ENCODE measurements at places on chromosomes 5 and 9.

DNA sequence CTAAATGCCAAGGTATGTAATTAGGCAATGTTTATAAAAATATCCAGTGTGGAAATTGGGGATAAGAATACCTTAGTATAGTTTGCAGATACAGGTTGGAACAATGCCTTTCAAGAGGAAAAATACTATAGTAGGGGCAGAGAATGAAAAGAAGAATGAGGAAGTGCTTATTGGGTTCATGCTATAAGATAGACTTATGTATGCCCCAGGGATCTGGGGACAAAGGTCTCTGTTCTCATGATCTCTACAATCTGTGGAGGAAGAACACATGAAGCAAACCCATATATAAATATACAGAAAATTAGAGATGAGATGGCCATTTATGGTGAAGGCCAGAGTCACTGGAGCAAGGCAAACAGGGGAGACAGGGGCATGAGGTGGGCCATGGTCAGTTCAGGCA is 106.5 kb upstream of the DAB2 start:
- no peak for DNase-seq

DNA sequence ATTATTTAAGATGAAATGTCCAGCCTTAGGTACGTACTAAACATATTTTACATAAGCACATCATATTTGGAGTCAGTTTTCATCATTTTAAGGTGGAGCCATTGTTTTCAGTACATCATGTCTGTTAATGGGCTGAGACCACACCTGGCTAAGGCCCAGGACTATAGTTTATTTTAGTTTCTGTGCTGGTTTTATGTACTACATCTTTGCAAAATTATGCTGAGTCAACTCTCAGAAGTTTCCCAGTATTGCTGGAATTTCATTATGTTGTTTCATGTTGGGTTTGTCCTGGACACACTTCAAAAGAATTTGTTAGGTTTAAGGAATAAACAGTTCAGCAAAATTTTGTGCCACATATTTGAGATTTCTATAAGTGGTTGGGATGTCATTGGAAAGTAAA is 171.2 kb downstream of the CCDC171 start:
- DNase-seq, result no peak

DNA sequence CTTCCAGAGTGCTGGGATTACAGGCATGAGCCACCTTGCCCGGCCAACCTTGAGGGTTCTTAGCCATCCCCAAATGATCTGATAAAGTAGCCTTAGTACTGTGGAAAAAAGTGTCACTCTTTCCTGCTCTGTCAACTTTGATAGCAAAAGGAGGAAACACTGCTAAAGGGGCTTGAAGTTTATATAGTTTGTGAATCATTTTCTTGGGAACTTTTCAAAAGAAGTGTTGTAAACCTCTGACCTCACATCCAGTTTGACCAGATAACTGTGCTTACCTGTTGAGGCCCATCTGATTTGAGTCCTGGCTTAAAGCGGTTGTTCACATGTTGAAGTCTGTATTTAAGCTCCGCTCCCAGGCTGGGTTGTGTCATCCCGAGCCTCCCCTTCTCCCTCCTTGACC is 303.3 kb downstream of the DOCK8 start:
- no peak for DNase-seq

DNA sequence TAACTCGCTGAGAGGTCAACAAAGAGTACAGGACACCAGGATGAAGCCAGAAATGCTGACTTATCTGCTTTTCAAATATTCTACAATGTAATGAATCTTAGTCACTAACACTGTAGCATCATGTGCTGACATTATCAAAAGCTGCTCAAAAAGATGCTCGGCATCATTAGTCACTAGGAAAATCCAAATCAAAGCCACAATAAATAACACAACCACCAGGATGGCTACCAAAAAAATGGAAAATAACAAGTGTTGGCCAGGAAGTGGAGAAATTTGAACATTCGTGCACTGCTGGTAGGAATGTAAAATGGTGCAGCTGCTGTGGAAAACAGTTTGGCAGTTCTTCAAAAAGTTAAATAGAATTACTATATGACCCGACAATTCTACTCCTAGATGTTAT is 269.1 kb downstream of the GLIS3 start:
- no peak for DNase-seq

DNA sequence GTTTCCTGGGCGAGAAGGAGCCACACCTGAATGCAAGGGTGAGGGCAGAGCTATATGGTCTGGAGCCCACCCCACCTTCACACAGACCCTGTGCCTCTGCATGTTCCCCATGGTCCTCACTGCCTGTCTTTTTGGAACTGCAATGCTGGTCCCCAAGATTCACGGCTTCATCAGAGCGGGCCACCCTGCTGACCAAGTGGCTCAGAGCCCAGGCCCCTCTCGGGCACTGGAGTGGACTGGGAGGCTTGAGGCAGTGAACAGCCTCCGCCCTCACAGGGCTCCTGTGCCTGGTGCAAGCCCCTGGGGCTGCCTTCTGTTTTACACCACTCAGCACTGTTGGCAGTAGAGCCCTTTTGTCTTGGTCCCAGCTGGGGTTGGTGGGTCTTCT is 143.2 kb downstream of the CACNA1B start:
- no peak for DNase-seq

DNA sequence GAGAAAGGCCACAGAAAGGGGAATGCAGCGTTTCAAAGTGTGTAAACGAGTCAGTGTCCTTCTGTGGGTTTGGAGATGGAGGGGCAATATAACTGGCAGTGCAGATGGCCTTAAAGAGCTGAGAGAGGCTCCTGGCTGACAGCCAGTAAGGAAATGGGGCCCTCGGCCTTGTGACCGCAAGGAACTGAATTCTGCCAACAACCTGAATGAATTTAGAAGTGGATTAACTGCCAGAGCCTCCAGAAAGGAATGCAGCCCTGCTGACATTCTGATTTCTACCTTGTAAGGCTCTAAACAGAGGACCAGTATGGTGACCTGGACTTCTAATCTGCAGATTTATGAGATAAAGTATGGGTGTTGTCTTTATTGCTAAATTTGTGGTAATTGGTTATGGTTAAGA is 17.5 kb upstream of the NREP start:
- DNase-seq, result no peak

- DNase-seq, result no peak
Observed at GRCh38 chr9:82923912-82924605, 138.9 kb downstream of the RASEF start.

GRCh38 chr5:59592101-59592500 is 301.4 kb downstream of the PDE4D start:
- DNase-seq, result no peak

- no peak for DNase-seq
Observed at GRCh38 chr5:92769978-92770377, 811.0 kb downstream of the NR2F1-AS1 start.

DNA sequence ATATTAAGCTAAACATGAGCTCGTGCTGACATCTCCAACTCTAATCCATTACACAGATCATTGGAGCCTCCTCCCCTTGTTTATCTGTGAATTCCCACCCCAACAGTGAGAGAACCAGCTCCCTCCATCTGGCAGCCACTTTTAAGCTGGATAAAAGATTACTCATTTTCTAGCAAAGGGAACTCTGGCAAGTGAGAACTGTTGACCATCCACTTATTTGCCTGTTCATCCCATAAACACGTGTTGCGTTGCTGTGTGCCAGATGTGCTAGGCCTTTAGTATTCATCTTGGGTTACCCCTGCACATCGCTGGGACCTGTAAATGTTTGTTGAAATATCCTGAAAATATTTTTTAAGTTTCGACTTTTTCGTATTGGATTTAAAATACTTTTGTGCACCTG is 2.4 kb upstream of the TOR1A start:
- no peak for DNase-seq

GRCh38 chr5:172692981-172693380 is 51.9 kb downstream of the NEURL1B start:
- no peak for DNase-seq

DNA sequence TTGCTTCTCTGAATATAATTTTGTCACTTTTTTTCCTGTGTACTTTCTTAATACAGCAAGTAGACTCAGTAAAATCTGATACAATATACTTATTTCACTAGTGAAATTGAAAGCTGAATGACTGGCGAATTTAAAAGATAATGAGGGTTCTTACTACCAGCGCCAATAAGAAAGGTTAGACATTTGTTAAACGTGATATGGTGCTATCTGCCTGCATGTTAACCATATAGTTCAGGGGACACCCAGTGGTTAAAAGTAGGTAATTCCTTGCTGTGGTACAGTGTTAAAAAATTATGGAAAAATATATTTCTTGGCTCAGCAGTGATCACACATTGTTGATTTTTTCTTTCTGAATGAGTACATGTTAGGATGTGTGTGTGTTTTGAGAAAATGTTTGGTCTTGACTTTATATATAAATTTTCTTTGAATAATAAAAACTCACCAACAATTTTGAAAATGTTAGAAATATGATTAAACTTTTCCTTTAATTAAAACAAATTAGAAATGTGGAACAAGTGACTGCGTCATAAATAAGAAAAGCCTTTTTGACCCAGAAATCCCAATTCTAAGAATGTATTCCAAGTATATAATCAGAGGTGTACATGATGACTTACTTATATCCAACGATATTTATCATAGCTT is 25.8 kb downstream of the CAST start:
- DNase-seq, result no peak

DNA sequence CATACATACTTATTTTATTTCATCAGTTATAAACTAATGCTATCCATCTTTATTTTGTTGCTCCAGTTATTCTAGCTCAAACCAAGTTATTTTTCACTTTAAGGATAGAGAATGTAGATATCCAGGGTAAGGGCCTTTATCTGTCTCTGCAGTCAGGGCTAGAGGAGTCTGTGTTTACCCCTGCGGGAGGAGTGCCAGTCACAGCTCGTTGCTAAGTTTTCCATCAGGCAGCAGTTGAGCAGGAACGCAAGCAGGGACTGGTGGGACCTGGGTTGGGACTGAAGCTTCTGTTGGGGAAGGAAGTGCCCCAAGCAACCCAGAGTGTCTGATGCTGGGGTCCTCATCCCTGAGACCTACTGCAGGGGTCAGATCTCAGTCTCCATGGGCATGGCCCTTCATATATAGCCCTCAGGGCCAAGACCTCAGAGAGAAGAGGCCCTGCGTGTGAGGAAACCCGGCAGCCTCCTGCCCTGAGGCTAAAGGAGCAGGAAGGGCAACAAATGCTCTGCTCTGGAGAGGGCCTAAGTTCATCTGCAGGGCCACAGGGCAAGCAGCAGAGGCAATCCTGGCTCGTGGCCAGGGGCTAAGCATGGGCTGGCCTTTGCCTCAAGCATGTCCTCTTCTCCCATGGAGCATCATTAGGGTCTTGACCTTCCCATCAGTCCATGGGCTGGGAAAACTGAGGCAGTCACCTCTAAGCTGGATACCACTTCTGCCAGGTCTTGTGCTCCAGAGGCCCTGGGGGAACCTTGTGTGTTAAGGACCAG is 6.6 kb downstream of the SLC22A4 start:
- no peak for DNase-seq

- no peak for DNase-seq
Observed at GRCh38 chr5:60487476-60487875, 212.5 kb downstream of the DEPDC1B start.

DNA sequence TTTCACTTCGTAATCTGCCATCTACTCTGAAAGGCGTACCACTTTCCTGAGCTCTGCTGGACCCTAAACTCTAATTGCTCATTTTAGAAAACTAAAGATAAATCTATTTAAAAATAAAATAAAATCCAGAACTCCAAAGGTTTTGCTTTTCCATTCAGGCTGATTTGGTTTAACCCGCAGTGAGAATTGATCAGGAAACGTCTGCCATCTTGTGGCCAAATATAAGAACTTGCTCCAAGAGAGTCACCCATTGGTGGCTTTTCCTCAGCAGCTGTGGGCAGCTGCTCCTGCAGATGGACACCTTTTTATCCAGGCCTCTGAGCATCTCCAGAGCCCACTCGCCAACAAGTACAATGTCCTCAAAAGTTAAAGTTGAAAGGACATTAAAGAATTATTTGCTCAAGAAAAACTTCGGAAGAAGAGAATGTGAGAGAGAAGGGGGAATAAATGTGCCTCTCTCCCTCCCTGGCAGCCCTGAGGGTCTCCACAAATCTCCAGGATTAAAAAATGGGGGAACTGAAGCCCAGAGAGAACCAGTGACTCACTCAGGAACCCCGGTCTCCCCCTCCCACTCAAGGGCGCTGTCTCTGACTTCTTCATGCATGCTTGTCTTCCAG is 4.1 kb downstream of the SAXO1 start:
- DNase-seq, result peak; percentile 10

DNA sequence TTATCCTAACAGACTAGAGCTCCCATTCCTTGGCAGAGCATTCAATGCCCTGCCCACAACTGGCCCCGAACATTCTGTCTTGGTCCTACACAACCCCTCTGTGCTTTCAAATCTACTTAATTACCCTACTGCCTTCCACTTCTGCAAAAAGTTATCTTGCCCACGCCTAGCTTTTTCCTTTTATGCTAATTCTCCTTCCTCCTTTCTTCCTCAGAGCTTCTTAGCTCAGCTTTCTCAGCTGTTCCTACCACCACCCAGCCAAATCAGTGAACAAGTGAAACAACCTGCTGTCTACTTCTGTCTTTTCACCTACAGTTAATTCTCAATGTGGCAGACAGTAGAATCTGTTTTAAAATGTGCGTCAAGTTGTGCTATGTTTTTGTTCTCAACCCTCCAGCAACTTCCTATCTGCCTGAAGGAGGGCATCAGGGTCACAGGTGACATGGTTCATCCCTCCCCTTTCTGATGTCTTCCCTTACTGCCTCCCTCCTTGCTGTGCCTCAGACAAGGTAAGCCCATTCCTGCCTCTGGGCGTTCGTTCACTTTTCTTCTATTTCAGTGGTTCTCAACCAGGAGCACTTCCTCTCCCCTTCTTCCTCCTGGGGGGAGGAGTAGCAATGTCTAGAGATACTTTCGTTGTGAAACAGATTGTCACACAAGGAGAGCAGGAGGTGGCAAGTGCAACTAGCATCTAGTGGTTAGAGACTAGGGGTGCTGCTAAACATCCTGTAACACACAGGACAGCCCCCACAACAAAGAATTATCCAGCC is 1.3 kb upstream of the REEP5 start:
- DNase-seq, result no peak

GRCh38 chr5:2207416-2208238 is 324.9 kb upstream of the IRX4 start:
- no peak for DNase-seq

DNA sequence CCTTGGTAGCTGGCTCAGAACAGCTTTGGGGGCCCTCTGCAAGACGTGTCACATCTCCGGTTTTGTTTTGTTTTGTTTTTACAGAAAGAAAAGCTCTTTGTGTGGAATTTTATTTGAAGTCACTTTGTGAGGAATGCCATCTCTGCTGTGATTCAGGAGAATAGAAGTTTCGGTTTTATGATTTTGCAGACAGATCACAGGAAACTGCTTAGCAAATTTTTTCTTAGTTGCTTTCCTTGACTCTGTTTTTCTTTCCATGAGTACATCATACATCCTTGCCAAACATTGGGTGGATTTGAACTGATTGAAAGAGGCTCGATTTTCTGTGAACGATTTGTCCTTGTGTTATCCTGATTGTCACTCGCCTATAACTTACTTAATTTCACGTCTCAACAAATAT is 5.1 kb downstream of the SEMA5A start:
- no peak for DNase-seq

- no peak for DNase-seq
Observed at GRCh38 chr5:17123010-17123409, 94.4 kb upstream of the BASP1 start.

DNA sequence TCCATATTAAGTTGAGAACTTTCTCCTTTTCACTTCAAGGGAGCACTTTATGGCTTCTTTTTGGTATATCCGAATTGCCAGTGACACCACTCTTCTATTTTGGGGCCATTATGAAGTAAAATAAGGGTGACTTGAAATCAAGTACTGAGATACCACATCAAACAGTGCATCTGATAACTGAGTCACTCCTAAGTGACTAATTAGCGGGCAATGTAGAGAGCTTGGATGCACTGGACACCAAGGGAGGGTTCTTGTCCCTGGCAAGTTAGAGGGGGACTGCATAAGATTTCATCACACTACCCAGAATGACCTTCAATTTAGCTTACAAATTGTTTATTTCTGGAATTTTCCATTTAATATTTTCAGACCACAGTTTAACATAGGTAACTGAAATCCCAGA is 813.9 kb upstream of the CDH10 start:
- no peak for DNase-seq

Measured in bone marrow (tissue), 2 donors.